Neural crest cell (in vitro differentiated cells): ENCODE measurements at places on chromosomes 5 and 9.

DNA sequence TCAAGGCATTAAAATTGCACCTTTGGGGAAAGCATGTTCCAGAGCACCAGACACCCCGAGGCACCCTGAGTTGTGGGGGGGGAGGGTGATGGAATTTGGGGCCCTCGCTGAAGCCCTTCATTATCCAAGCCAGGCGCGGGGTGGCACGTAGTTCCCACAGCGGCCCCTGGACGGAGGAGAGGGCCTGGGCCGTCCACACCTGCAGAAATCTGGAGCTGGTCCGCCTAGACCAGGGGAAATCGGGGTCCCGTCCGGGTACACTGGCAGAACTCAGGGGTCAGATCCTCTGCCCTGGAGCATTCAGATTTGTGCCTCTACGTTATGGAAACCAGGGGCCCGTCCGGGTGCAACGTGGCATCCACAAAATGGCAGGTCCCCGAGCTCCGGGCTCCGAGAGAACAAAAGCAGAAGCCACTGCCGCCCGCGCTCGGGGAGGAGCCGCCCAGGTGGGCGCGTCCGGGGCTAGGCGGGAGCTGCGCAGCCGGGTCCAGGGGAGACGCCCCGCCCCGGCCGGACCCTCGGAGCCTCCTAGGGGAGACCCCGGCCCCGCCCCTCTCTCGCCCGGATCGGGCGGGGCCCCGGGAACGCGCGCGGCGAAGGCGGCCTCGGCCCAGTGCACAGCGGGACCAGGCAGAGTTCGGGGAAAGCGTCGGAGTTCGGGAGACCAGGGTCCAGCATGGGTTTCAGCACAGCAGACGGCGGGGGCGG, at the start of gene PLEKHG4B:
PLEKHG4B (plus strand) TSS at position 613 of the 708 bp plus-strand sequence; CDS start at position 677, 64 bp downstream.
- DNase-seq, result peak; percentile 65

- DNase-seq, result no peak
These were observed 152.5 kb downstream of the MUSK start for GRCh38 chr9:110821064-110821463.

DNA sequence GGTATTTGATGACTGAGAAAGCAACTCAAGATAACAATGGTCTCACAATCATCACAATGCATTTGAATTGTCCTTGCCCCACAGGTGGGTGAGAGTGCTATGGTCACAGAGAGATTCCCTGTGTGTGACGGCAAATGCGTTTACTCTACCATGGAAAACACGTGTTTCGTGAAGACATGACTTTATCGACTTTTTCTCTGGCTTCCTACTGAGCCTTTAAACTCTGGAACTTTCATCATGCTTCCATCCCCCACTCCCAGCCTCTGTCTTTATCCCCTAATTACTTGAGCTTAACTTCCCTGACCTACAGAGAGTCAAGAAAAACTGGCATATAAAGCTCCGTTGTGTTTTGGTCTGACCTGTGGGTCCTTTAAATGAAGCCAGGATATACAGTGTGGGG, 414.1 kb upstream of the CLINT1 start:
- DNase-seq, result no peak

DNA sequence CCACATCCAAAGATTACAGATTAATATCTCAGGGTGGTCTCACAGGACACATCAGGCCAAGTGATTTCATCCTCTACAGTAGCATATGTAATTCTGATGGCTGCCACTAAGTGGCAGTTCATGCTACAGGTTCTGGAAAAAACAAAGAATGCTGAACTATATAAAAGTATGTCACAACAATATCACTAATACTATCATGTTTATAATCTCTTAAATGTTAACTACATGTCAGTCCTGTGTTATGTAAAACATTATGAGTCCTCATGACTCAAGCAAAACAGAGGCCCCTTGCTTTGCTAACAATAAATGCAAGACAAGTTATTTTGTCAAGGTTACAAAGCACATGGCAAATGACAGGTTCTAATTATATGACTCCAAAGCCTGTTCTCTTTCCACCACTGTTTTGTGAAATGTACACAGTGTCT, 233.2 kb downstream of the FBXL17 start:
- DNase-seq, result no peak

GRCh38 chr5:59583810-59584562, 309.5 kb downstream of the PDE4D start:
- no peak for DNase-seq

GRCh38 chr9:131282688-131283422, 6.5 kb upstream of the FAM78A start:
- no peak for DNase-seq

DNA sequence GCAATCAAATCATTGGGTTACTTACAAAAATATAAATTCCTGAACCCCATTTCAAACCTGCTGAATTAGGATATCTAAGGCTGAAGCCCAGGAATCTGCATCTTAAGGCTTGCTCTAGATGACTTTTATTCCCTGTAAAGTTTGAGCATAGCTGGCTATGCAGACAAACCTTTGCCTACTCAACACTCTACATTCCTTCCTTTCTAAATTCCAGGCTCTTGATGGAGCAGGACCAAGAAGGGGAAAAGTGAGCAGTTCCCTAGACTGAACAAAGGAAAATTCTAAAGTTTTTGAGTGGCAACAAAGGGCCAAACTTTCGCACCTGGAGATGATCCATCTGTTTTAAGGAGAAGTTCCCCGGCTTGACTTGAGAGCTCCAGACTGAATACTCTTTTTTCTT, 9.8 kb upstream of the ADRA1B start:
- DNase-seq, result no peak

DNA sequence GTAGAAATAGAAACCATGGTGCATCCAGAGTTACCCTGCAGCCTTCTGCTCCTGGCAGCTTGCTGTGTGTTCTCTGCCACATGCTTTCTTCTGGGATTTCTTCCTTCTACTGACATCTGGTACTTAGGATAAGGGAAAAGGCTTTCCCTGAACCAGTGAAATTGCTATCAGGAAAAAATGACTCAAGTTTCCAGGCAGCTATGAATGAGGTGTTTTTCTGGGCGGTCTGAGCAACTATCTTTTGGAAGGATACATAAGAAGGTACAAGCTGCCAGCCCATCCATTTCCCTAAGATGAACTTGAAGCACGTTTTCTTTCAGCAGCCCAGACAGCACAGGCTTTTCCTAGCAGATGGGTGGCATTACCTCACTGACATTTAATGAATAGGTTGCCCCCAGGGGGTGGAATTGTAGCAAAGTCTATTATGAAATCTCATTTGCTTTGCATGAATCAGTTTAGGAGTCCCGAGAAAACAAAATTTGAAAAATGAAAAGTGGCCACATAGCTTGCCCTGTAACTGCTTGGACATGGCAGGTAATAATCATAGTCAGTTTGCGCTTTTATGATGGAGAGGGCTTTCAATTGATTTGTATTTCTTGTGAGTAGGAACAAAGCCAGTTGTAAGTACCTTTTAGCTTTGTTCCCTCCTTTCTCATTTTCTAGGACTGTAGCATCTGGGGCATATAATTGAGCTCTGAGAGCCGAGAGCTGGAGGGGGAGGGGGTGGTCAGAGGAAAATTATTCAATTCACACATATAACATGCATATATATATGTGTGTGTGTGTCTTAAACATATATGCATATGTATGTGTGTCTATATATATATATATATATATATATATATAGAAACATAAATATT, 108.5 kb downstream of the C9orf152 start:
- no peak for DNase-seq

- DNase-seq, result no peak
These were observed 102.4 kb upstream of the FAM174A start for GRCh38 chr5:100432741-100433140.

- DNase-seq, result no peak
These were observed 652.3 kb downstream of the BNC2 start for GRCh38 chr9:16217943-16218701.

DNA sequence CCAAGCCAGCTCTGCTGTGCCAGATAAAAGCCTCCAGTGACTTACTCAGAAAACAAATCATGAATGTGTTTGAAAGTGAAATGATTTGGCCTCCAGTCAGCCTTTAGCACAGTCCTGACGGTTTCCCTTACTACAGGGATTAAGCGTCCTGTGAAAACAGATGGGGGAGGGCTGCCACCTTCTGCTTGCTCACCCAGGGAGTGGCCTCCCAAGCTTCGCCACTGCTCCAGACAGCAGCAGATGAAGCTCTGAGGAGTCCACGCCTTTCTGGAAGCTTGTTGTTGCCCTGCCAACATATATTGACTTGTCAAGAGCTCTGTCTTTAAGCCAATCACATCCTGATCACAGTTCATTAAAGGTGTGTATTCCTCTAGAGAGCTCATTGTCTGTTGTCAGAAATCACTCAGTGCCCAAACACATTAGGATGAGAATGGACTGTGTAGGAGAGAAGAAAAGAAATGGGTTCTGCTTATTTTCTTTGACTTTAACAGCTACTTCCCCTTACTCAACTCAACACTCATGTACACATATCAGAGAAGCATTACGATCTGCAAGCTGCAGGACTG, 4.9 kb upstream of the FYB1 start:
- no peak for DNase-seq

DNA sequence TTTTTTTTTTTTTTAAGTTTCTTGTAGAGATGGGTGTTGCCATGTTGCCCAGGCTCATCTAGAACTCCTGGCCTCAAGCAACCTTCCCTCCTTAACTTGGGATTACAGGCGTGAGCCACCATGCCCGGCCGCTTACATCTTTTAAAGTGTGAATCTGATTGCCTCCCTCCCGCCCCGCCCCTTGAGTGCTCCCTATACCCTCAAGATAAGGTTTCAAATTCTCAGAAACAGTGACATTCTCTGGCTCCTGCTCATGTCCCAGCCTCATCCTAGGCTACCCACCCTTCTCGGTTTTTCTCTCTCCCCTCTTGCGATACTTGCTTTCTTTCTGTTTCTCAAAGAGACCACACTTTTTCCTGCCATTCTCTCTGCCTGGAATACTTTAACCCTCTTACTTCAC, 12.4 kb downstream of the MORN5 start:
- no peak for DNase-seq

DNA sequence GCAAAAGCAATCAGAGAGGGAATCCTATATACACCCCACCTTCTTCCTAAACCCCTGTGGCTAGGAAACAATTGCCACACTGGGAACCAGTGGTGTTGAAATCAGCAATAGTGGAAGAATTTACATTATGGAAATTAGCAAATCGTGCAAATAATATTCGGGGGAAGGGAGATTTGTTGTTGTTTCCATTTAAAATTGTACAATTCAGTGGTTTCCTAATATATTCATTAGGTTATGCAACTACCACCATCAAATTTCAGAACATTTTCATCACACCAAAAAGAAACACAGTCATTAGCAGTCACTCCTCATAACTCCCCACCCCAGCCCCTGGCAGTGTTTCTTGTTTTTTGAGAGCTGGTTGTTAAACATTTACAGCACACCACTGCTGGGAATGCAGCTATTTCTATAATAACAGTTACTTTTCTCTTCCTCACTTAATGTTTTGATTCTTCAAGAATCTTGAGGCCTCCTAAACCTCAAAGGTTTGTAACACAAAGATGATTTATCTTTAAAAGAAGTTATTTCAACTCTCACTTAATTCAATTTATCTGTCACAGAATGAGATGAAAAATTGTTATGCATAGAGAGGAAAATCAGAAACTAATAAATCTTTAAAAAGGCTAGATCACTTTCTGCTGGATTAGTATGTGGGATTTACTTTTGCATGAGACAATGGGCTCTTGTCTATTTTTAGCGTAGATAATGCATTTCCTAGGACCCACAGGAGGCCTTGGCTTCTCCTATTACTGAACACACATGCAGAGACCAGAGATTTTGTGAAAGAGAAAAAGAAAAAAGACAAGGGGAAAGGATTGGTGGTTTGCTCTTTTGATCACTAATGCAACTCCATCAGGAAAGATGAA, 91.8 kb upstream of the DAPK1 start:
- no peak for DNase-seq

GRCh38 chr5:68543212-68543611, 327.7 kb downstream of the PIK3R1 start:
- no peak for DNase-seq

GRCh38 chr9:126947529-126947928, 32.9 kb downstream of the RALGPS1 start:
- no peak for DNase-seq

GRCh38 chr5:119527351-119527750, 75.1 kb downstream of the HSD17B4 start:
- no peak for DNase-seq

DNA sequence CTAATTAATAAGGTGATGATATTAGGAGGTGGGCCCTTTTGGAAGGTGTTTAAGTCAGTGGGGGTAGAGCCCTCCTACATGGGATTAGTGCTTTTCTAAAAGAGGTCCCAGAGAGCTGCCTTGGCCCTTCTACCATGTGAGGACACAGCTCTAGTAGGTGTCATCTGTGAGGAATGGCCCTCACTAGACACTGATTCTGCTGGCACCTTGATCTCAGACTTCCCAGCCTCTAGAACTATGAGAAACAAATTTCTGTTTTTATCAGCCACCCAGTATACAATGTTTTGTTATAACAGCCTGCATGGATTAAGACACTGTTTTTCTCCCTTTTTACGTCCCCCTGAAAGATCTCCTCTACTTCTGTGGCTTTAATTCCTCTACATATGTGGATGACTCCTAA, 31.6 kb downstream of the ACER2 start:
- DNase-seq, result no peak

- no peak for DNase-seq
These were observed 507 bp downstream of the RICTOR start for GRCh38 chr5:39073767-39074016.

DNA sequence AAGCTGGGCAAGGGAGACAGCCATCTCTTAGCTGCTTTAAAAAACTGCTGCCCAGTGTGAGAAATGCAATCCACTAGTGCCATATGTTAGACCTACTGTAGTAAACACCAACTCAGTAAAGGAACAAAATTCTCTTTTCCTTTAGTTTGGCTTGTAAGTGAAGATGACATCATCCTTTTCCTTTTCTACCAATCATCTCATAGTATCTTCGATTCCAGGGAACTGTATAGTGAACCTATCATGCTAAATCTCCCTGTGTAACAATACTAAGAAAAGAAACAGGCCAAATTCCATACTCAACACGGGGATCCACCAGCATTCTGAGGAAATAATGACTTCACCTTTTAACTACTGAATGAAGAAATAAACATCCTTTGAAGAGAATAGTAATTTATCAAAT, 100.1 kb downstream of the RAPGEF6 start:
- DNase-seq, result no peak

GRCh38 chr9:123739387-123739786, 190.5 kb downstream of the DENND1A start:
- no peak for DNase-seq

GRCh38 chr5:119435436-119436132, 16.7 kb upstream of the HSD17B4 start:
- DNase-seq, result peak; percentile 46

- DNase-seq, result no peak
These were observed 25.6 kb downstream of the CAMK2A start for GRCh38 chr5:150263801-150264621.

- DNase-seq, result no peak
These were observed 107.0 kb downstream of the VAV2 start for GRCh38 chr9:133884907-133885744.

- DNase-seq, result no peak
These were observed 12.3 kb downstream of the CRAT start for GRCh38 chr9:129098328-129098727.

GRCh38 chr5:53971551-53971950, 338.8 kb downstream of the ARL15 start:
- no peak for DNase-seq

- no peak for DNase-seq
These were observed 357.4 kb downstream of the NDUFS4 start for GRCh38 chr5:53917826-53918225.
